ENCODE measurements at places on chromosomes 1 and 21.

- DNase-seq: no peak
Observed at GRCh38 chr21:46227811-46228344, 696 bp downstream of the LSS start.

DNA sequence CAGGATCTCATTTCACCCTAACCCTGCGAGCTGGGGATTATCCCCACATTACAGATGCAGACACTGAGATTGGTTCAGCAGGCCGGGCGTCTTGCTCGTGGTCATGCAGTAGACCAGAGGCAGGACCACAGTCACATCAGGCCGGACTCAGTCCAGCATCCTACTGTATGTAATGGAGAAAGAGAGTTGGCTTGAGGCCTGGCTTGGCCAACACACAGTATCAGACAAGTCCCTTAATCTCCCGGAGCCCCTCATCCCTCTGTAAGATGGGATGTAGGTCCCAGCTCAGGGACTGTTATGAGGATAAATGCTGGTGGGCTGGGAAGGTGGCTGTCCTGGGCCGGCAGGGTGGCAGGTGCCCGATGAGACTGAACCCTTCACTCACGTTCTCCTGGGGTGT is 66.1 kb upstream of the ACTL8 start:
- no peak for DNase-seq

DNA sequence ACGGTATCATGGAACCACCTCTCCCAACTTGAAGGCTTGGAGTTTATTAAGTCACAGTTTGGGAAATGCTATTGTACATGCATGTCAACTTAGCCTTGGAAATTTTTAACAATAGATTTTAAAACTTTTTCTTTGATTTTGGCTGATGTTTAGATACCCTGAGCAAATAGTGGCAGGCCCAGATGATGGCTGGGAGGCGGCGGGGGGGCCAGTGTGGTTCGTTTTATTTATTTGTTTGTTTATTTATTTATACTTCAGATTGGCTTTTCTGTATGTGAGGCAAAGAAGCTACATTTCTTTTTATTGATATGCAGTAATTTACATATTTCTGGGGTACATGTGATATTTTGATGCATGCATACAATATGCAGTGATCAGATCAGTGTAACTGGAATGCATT is 82.0 kb downstream of the VWA5B1 start:
- DNase-seq: no peak

DNA sequence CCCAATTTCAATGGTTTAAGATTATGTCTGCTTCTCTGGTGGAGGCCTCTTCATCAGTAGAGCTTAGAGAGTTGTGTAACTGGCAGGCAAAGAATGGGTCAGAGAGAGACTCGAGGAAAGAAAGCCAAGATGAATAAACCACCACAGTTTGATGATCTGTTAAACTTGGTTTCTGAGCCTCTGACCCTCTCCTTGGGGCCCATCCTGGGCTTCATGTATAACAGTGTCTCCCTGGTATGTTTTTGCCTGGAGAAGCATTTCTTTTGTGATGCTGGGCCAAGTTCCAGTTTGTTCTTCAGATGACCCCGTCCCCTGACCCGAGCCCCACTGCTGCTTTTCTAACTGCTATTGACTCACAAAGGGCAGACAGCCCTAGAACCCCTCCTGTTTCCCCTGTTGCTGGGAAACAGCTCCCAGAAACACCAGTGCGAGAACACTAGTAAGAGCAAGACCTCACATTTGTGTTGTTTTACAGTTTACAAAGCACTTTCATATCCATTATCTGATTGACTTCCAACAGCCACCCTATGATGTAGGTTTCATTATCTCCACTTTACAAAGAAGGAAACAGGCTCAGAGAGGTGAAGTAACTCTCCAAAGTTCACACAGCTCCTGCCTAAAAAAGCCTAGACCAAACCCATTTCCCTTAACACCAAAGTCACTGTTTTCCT is 9.0 kb downstream of the CD2 start:
- no peak for DNase-seq

GRCh38 chr1:29655945-29656850 is 419.9 kb downstream of the PTPRU start:
- no peak for DNase-seq
